ENCODE measurements at places on chromosomes 7 and 10. TPM values are rescaled to one million over a fixed set of nuclear protein-coding genes. Genes with fewer than 3 reads are reported as not detected.

DNA sequence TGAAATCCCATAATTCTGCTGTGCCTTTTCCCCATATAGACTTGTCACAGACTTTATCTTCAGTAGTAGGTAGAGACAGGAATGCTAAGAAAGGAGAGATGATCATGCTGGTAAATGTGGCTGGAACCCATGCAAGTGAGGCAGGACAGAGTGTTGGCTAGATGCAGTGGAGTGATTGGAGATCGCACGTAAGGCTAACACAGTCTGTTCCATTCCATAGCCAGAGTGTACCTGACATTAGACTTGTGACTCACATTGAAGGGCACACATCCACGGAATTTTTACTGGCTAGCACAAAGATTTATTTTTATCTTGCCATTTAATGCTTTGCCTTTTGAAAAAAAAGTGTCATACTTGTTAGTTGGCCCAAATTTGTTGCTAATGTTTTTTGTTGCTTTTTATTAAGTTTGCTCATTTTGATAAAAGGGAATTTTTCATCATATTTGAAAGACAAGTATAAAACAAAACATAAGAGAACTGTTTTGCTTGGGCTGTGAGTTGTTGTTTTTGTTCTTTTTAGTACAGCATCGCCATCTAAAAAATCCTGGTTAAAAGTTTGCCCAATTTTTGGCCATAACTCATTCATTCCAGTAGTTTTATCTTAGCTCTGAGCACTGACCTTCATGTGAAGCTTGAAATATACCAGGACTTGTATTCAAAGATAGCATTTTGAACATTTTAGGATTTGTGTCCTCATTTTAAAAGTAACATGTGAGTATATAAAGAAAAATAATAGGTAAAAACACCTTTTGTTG lies 81.0 kb downstream of the CPED1 start:
- DNase-seq, result no peak

- DNase-seq, result no peak
Measured at GRCh38 chr7:16428182-16428581, 6.8 kb upstream of the CRPPA start.

DNA sequence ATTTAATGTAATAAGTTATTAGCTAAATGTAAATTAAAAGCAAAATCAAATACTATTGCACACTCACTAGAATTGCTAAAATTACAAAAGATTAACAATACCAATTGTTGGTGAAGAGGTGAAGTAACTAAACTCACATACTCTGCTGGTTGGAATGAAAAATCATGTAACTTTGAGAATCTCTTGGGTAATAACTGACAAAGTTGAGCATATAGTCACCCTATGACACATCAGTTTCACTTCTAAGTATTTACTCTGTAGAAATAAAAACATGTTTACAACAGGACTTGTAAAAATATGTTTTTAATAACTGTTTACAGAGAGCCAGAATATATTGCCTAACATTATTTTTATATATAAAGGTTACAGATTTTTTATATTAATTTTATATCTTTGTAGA lies 33.6 kb downstream of the CNTNAP2 start:
- DNase-seq, result no peak

WDFY4 gene
- 2.1 TPM for total RNA-seq

PNLIPRP2 gene
- total RNA-seq, result not detected

OPN4 gene
- total RNA-seq, result not detected

TLL2 gene
- not detected for total RNA-seq

MYO1G gene
- total RNA-seq, result 245 TPM
